Right cardiac atrium (tissue), 5 donors: ENCODE measurements at places on chromosomes 11 and 22.

DNA sequence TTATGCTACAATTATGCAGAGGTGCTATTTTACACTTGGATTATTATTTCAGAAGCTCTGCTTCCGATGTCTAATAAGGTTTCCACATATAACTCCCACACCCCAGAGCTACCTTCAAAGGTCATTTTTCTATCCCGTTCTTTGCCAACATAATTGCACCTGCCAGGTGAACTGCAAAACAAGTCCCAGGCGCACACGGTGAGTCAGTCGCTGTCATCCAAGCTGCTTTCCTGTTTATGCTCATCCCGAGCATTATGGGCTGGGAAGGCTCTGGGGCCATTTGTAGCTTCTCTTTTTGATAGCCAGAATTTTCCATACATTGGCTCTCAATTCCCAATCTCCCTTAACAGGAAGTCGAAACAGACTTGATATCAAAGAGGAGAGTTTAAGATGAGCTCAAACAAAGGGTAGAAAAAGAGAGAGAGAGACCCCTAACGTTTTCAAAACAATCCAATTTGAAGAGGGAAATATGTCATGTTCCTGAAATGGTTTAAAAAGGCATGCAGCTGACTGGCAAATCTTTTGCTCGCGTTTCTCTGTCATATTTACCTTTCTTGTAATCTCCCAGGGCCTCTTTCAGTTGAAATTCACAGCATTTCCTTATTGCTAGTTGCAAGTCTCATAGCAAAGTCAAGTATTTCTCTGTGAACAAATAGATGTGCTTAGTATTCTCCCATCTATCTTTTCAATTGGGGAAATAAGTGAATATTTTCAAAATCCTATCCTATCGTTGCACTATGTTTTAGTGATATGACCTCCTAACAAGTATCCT, 815.9 kb downstream of the KCNA4 start:
- no peak for DNase-seq

GRCh38 chr11:26931881-26932280, 62.0 kb upstream of the FIBIN start:
- no peak for DNase-seq

DNA sequence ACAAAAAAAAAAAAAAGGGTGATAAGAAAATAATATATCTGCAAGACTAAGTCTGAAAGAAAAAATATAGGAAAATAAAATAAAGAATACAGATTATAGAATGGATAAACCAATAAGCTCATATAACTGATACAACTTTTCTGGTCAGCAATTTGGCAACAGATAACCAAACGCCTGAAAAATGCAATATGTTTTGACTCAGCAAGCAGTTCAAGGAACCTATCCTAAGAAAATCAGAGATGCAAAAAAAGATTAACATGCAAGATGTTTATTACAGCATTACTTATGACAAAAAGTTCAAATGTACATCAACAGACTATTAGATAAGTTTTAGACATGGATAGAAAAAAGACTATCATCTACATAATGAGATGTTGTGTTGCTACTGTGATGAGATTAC, 27.1 kb upstream of the GAB2 start:
- DNase-seq = no peak

DNA sequence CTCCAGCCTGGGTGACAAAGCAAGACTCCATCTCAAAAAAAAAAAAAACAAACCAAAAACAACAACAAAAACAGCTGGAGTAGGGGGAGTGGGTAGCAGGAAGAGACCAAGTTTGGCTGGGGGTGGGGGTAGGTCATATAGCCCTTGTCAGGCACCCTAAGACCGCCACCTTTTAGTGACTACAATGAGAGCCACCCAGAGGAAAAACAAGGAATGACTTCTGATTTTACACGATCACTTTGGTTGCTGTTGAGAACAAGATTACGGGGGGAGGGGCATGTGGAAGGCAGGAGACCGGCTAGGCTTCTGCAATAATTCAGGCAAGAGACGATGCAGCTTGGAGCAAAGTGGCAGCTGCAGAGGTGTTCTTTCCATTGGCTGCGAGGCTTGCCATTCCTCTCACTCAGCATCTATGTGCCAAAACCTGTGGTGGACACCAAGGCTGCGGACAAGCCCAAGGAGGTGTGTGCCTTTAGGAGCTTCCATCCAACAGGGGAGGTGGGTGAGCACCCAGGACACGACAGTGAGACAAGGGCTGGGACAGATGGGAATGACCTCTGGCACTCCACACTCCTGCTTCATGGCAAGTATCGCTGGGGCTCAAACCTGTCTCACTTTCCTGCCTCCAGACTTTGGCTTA, 1.7 kb downstream of the RPS19BP1 start:
- no peak for DNase-seq
